Stimulated activated CD4-positive, alpha-beta T cell treated with anti-CD3 and anti-CD28 coated beads, Interleukin-4, amount 100 ng/mL, for 1 hour (primary cell): ENCODE measurements at places on chromosomes 1 and 21.

DNA sequence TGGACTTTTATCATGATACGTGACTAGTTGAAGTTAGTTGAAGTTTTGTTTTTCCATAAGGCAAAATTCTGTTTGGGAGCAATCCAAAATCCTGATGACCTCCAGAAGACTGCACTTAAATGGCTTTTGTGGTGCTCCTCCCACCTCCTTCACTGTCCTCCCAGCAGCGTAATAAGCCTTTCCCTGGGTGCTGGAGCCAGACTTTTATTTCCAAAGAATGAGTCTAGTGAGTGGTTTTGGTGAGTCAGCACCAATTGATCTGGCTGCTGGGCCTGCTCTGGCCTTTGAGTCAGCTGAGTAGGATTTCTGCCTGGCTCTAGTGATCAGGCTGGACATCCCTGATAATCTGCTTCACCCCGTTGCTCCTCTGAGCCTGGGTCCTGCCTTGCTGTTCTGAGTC, 21.7 kb upstream of the KCND3 start:
- no peak for DNase-seq

DNA sequence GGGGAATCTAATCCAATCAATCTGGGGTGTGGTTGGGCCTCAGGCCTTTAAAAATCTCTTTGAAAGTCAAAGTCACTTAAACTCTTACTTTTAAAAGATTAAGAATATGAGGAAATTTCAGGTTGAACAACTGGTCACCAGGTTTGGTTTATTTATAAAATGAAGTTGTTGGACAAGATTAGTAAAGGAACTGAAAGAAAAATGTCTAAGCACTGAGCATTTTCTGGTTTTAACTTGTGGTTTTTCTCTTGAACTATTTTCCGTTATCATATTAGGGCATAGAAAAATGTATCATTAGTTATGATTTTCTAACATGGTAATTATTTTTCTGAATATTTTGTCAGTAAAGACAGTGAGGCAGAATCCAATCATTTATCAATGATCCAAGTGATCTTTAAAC, 49.6 kb downstream of the RGS2 start:
- no peak for DNase-seq

- no peak for DNase-seq
Measured at GRCh38 chr21:28418726-28419514, 573.8 kb downstream of the LTN1 start.

DNA sequence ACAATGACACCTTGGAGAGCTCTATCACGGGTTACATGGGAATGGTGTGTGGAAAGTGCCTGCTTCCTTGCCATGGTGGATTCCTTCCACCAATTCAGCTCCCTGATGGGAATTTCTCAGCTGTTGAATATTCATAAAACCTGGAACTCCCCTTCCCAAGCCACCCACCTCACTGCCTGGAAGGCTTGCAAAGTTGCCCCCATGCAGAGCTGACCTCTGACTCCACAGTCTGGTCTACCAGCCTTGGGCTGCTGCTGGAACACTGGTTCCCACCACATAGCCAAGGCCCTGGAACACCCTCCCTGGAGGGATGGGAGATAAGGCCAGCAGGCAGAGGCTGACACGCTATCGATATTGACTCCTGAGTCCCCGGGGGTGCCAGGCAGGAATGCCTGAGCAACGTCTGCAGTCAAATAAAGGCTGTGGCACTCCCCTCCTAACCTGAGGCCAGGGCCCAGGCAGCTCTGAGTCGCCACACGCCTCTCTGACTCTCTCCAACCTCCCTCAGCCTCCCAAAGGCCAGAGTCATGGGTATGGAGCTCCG, 8.8 kb downstream of the CCDC24 start:
- DNase-seq, result no peak

GRCh38 chr1:200351826-200352549, 57.8 kb downstream of the ZNF281 start:
- DNase-seq, result no peak

GRCh38 chr1:43554444-43554992, 23.8 kb downstream of the PTPRF start:
- DNase-seq, result no peak

DNA sequence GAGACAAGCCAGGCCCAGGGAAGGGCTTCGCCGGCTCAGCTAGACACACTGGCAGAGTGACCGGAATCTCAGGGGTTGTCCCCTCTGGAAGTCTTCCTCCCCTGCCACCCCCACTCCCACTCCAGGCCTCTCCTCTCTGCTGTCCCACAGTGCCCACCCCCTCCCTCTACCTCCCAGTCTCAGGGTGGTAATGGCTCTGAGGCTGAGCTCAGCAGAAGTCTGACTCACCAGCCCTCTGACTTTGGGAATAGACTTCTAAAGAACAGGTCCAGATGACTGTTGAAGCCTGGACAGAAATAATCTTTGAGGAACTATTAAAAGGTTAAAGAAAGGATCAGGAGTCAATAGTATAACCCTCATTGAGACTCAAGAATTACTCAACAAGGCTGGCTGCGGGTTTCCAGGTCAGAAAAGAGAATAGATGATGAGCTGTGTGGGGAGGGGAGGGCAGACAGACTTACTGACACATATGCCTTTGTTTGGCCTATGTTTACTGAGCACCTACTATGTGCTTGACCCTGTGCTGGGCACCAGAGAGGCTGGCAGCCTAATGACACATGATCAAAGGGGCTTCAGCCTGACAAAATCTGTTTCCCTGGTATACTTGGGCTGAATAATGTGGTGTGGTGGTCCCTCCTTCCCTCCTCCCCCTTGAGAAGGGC, 8.2 kb downstream of the HCRTR1 start:
- no peak for DNase-seq

DNA sequence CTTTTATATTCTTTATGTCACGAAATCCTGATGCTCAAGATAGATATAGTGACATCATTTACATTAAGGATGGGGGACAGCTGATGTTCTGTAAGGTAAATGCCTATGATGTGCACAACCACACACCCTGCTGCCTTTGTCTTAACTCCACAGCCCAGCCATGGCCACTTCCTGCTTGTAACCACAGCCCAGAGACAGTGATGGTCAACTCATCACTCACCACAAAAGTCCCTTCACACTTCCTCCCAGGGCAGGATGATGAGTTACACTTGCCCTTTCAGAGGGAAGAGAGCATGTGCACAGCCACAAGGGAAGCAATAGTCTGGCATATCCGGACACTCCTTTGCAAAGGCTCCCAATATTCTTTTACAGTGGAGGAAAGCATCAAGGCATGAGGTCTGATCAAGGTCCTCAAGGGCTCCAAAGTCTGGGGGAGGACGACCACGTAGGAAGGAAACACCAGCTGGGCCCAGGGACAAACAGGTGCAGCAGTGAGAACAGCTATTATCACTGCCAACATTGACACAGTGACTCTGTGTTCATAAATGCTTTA, 53.8 kb downstream of the PLPP3 start:
- no peak for DNase-seq

DNA sequence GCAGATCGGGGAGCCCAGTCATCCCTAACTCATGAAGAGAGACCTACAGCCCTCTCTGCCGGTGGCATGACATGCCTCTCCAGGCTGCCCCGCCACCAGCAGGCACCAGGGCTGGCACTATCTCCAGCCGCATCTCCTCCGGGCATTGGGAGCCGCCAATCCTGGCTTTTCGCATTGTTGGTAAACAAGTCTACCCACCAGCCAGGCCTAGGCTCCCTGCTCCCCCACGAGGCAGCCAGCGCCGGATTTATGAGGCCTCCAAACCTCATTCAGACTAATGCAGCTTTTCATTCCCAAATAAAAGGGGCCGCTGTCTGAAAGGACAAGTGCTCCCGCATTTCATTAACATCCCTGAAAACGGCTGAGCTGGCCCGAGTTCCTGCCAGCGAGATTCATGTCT, 3.4 kb upstream of the GRIK3 start:
- no peak for DNase-seq

DNA sequence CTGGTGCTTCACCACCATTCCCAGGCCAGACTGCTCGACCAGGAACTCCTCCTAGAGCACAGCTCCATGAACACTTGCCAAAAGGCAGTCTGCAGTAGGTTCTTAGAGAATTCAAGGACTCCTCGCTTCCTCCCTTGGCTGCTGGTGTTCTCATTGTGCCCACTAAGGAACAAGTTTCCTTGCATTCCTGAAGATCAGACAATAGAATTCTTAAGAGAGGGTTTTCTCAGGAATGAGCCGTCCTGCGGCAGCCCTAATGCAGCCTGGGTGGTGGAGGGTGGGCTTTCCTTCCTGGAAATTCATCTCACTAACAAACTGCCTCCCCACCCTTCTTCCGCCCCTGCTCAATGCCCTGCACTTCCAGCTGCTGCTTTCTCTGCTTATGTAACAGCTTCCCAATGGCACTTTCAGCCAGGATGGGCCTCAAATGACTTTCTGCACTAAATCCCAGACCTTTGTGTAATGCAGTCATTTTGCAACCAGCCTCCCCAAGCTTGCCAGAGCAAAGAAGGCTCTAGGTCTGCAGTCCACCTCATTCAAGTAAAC, 287.9 kb downstream of the PLPP3 start:
- no peak for DNase-seq

GRCh38 chr1:205965036-205965884, 22.0 kb upstream of the SLC26A9 start:
- DNase-seq, result no peak

- DNase-seq, result no peak
Measured at GRCh38 chr1:43558346-43558841, 27.7 kb downstream of the PTPRF start.

GRCh38 chr1:21355956-21356355, 65.7 kb upstream of the ECE1 start:
- DNase-seq, result no peak

DNA sequence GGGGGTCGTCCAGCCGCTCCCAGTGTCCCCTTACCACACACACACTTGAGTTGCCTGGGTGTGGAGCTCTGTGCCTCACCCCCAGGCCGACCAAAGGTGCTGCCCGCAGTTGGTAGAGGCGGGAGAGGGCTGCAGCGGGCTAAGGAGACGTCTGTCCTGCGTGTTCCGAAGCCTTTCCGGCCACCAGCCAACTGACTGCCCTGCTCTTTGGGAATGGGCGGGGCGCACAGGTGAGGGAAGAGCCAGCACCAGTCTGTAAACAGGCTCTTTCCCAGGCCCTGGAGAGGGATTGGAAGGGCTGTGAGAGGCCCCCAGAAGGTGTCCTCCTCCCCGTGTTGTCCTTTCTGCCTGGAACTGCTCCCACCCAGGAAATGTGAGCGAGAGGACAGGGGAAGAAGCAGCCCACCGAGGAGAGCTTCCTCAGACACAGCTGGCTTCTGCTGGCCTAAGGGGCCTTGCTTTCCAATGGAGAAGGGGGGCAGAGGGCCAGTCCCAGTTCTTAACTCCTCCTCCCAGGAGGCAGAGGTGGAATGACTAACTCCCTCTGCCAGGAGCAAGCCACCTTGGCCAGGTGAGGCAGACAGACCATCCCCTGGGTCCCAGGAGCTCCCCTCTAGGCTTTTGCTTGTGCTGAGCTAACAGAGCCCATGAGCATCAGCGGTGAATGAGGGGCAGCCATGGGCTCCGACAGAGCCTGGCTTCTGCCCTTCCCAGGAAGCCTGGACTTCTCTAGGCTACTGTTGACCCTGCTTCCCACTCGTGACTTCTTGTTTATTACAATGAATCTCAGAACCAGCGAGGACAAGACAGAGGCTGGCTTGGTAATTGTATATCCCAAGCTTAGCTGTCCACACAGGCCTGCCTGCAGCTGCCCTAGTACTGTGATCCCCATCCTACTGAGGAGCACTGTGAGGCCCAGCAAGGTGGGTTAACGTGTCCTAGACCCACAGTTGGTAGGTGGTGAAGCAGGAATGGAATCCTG, 158.1 kb upstream of the COA6 start:
- no peak for DNase-seq

GRCh38 chr1:67957066-67957465, 93.4 kb downstream of the DIRAS3 start:
- no peak for DNase-seq

GRCh38 chr1:17717594-17718535, 37.3 kb upstream of the ACTL8 start:
- no peak for DNase-seq

GRCh38 chr1:228839656-228840055, 104.4 kb downstream of the RHOU start:
- DNase-seq, result no peak

DNA sequence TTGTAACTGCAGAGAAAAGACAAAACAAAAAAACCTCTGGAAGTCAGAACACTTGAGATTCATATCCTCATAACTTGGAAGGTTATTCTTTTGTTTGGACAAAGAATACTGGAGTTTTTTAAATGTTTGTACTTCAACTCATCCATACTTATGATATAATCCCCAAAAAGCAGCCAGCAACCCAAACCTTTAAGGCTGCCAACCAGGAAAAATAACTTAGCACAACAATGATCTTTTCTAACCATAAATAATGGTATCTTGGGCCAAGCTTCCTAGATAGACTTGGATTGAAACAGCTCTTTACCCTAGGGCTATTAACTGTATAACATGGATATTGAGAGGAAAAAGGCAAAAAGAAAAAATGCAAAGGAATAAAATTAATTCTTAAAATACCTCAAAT, 335.1 kb downstream of the LTN1 start:
- DNase-seq, result no peak

- no peak for DNase-seq
Measured at GRCh38 chr21:33202464-33203363, 27.0 kb upstream of the IFNAR2 start.

GRCh38 chr1:177854951-177855350, 114.9 kb downstream of the SEC16B start:
- no peak for DNase-seq

GRCh38 chr1:194809665-194810064, 1623.3 kb upstream of the B3GALT2 start:
- no peak for DNase-seq

GRCh38 chr1:97174039-97174704, 452.6 kb downstream of the PTBP2 start:
- no peak for DNase-seq

DNA sequence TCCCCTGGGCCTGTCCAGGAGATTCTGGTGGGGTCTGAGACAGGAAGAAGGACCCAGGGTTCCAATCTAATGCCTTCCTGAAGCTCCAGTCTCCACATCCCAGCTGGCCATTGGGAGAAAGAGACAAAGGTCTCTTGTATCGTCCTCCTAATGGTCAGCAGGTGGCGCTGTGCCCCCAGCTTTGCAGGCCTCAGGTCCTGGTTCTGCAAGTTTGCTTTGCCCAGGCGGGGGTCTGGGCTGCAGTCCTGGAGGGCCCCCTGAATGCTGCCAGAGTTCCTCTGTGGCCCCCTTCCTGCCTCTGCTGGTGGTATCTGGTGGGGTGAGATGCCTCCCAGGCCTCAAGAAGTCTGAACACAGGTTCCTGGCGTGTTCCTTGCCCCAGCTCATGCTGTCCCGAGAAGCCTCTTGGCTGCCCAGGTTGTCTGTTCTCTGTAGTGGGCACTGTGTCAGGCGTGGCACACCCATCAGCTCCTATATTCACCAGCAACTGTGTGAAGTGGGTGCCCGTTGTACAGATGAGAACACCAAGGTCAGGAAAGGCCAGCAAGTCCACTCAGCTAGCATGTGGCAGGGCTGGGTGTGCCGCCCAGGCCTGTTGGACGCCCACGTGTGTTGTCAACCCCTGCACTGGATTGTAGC, 33.8 kb upstream of the CSF3R start:
- peak; percentile 40 for DNase-seq

DNA sequence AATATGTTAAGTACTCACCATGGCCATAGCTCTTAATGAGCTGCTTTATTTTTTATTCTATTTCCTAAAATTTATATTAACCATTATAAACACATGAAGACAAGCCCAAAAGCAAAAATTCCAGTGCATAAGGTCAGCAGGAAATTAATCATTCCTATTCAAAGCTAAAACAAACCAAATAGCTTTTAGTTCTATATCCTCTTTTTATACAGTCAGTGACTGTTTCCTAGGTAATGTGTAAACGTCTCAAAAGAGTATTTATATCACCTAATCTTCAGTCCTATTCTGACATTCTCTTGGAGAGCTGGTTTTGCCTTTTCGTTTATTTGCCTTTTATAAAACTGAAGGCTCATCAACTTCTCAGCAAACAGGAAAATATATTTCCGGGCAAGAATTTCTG, 4.2 kb downstream of the GOLPH3L start:
- DNase-seq, result no peak
